Right forelimb (tissue), 1 donor: ENCODE measurements at places on chromosomes 16 and 17.

- no peak for DNase-seq
These were observed 19.4 kb downstream of the GNGT2 start for GRCh38 chr17:49190932-49191331.

- no peak for DNase-seq
These were observed 59.2 kb downstream of the CNGB1 start for GRCh38 chr16:57911743-57912142.

DNA sequence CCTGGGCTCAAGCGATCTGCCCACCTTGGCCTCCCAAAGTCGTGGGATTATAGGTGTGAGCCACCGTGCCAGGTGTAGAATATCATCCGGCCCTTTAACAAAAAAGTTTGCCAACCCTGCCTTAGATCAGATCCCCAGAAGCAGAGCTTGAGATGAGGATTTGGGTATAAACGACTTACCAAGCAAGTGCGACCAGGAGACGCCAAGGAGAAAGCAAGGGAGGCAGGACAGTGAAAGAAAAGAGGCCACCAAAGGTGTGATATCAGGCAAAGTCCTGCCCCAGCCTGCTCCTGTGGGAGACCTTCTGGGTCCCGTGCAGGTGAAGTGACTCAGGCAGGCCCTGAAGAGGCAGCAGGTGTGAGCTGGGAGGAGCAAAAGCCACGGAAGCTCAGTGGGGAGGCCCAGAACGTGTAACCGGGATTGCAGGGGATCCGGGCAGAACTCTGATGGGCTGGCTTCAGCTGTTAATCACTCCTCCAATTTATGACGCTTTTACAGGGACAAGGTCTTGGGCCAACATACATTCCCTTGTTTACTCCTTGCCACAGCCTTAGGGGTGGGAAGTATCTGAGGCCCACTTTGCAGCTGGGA is 14.1 kb upstream of the CALB2 start:
- DNase-seq: no peak

GRCh38 chr17:31586946-31587345 is 195.5 kb downstream of the RAB11FIP4 start:
- DNase-seq: no peak

DNA sequence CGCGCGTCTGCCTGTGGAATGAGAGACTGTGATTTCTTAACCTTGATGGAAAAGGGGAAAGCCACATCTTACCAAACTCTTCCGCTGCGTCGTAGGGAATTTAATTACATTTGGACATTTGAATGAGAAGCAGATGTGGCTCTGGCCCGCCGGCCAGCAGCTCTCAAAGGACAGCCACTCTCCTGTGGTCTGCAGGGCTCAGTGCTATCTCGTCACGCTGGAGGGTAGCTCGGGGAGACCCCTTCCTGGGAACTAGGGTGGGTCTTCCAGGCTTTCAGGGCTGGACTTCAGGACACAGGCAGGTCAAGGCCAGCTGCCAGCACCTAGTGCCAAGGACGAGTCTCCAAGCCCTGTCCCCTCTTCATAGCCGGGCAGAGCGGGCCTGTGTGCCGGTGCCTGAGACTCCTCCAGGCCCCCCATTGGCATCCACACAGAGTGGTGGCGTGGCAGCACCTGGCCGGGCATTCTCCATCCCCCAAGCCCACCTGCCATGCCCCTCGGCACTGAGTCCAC is 15.9 kb upstream of the TBX2 start:
- no peak for DNase-seq

- DNase-seq: no peak
These were observed 15.1 kb upstream of the PDK2 start for GRCh38 chr17:50080096-50080480.

- DNase-seq: no peak
These were observed 51.4 kb upstream of the WSCD1 start for GRCh38 chr17:6018788-6019187.

- no peak for DNase-seq
These were observed 206.7 kb downstream of the RPTOR start for GRCh38 chr17:80751070-80751945.

GRCh38 chr17:17708295-17708694 is 27.0 kb downstream of the RAI1 start:
- DNase-seq: no peak

- no peak for DNase-seq
These were observed at the start of gene ZFPM1 for GRCh38 chr16:88453217-88453531. ZFPM1 (plus strand) TSS chr16:88453280; CDS start chr16:88453639, 359 bp downstream.

DNA sequence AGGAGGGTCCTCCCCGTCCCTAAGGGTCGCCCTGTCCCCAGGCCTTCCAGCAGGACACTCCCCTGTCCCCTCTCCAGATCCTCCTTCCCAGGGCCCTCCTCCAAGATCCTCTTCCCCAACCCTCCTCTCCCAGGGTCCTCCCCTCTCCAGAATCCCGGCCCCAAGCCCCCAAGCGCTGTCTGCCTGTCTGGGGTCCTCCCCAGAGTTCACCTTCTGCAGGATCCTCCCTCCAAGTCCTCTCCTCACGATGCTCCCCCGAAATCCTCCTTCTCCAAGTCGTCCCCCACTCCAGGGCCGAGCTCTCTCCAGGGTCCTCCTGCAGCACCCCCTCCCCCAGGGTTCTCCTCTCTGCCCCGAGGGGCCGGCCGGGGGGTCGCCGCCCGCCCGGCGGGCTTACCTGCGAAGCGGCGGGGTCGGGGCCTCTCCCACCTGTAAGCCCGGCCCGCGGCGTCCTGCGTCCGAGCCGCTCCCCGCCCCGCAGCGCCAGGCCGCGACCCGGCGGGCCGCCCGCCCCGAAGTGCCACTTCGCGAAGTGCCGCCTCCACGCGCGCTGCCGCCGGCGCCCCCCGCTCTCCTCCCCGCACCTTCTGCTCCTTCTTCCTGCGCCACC is 678 bp upstream of the BAIAP2 start:
- no peak for DNase-seq

DNA sequence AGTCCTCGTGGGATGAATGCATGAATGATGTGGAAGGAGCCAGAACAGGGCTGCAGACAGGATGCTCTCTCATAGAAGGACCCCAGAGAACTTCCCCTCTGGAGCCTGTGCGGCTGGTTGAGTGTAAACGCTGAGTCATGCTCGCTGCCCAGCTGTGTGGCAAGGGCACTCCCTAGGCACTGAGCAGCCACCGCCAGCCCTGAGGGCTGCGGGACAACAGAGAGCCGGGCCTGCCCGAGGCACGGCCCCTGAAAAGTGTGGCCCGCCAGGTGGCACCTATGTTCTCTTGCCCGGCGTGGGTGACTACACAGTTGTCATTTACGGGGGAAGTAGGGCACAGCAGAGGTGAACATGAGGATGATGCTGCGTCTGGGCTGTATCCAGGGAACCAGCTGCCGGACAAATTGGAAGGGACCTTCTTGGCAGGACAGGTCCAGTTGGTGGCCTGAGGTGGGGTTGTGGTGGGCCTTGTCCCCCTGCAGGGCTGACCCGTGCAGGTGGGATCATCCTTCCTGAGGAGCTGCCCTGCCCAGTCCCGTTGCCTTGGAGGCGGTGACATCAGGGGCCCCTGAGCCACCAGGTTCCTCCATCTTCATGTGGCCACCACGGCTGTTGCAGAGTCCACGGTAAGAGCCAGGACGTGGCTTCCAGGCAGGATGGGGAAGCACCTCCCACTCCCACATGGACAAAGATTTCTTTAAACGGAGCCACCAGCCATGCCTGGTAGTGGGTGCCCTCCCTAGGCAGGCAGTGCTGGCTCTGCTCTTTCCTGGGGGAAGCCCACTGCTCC is 94.8 kb upstream of the CBX4 start:
- no peak for DNase-seq

GRCh38 chr16:88731699-88732098 is 25.4 kb downstream of the CTU2 start:
- DNase-seq: no peak

DNA sequence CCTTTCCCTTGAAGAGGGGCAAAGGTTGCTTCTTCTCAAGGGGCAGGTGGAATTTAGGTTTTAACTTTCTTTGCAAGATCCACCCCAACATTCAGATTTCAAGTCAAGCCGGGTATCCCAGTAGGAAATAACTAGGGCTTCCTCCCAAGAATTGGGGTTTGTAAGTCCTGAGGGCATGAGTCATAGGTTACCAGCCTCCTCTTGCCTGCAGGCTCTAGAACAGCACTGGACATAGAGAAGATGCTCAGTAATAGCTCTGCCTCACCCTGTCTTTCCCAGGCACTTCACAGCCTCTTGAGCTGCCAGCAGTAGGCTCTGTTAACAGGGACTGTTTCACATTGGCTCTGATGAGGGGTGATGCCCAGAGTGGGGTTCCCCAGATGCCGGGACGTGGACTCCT is 35.8 kb upstream of the ZFP90 start:
- no peak for DNase-seq

- DNase-seq: no peak
These were observed 204.7 kb downstream of the HS3ST4 start for GRCh38 chr16:25896411-25896810.

- DNase-seq: no peak
These were observed 53.4 kb downstream of the SNTB2 start for GRCh38 chr16:69240331-69240730.

- no peak for DNase-seq
These were observed 229.6 kb downstream of the ZFHX3 start for GRCh38 chr16:72818236-72818845.

DNA sequence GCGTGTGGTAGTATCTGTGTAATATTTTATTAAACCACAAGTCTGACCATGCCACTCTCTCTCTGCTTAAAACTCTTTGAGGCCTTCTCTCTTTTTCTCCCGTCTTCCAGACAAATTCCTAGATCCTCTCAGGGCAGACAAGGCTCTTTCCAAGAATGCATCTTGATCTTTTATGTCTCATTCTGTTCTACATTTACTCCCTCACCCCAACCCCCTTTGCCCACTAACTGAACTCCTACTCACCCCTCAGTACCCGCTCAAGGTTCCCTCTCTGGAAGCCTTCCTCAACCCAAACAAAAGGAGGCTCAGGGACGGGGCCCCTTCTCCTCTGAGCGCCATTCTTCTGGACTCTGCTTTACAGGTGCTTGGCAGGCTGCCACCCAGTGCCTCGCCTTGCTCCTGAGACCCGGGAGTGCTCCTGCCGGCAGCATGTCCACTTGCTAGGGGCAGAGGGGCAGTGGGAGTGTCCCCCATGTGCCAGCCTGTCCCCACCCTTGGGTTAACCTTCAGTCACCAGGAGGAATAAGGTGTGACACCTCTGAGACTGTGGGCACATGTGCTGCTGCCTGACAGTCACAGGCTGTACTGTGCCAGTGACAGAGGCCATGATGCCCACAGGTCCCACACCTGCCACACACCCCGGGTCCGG is 9.2 kb downstream of the SLC13A2 start:
- DNase-seq: no peak

DNA sequence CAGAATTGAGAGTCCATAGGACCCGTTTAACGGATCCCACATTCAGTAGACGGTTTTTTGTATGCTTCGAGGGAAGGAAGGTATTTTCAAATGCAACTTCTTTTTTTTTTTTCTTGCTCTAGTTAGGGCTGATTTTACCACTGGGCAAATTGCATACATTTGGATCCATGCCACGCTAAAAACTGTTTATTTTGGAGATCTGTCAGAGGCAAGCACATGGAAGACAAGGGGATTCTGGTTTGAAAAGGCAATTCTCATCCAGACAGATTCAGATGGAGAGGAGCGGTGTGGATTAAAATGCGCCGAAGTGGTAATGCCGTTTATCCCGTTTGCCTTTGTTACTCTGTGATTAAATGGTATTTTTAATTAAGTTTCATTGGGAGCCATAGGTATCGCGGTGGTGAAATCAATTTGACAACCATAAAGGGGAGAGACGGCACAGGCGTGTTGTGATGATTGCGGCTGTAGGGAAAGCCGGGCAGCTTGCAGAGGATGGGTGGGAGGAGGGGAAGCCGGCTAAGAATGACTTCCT is 170.4 kb downstream of the IRX3 start:
- DNase-seq: no peak

DNA sequence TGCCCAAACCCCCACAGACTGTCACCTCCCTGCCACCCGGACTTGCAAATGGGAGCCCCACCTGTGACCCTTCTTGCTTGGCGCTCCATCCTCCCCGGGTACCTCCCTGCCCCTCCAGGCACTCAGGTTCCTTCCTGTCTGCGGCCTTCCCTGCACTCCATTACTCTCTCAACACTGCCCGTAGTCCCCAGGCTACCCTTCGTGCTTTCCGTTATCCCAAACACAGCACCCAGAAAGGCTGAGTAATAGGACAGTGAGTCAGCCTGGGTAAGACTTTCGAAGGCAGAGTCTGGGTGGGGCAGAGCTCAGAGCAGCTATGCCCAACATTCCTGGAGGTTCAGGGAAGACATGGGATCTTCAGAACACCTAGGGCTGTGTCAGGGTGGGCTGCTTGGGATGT is 16.6 kb upstream of the C16orf74 start:
- DNase-seq: no peak

- DNase-seq: no peak
These were observed 76.9 kb downstream of the AMFR start for GRCh38 chr16:56348168-56349085.

GRCh38 chr16:52528393-52529065 is 18.4 kb downstream of the TOX3 start:
- DNase-seq: no peak

DNA sequence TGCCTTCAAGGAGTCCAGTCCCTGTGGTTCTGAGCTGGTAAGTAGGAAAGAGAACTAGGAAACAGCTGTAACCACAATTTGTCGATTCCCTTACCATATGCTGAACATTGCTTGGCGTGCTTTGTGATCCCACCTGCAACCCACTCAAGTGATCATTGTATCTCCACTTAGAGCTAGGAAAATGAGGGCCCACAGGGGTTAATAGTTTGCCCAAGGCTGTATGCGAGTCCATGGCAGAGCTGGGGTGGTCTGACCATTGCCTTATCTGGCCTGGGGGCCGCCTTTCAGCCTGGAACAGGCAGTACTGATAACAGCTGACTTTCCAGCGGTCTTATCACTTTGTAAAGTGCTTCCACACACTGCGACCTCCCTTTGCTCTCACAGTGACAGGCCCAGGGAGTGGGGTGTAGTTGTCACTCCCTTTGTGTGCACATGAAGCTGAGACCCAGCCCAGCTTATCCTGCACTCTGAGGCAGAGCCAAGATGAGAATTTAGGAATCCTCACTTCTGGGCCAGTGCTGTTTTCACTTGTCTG is 9.8 kb downstream of the MYL4 start:
- no peak for DNase-seq

- DNase-seq: no peak
These were observed 9.5 kb upstream of the TEKT3 start for GRCh38 chr17:15350777-15351477.

GRCh38 chr16:27364493-27365141 is 37.4 kb upstream of the IL21R start:
- no peak for DNase-seq

- no peak for DNase-seq
These were observed 439.8 kb upstream of the DYNLRB2 start for GRCh38 chr16:80100846-80101451.
